Breast epithelium (tissue), 4 donors: ENCODE measurements at places on chromosomes 7 and 10. TPM values are rescaled to one million over a fixed set of nuclear protein-coding genes. Genes with fewer than 3 reads are reported as not detected.

DNA sequence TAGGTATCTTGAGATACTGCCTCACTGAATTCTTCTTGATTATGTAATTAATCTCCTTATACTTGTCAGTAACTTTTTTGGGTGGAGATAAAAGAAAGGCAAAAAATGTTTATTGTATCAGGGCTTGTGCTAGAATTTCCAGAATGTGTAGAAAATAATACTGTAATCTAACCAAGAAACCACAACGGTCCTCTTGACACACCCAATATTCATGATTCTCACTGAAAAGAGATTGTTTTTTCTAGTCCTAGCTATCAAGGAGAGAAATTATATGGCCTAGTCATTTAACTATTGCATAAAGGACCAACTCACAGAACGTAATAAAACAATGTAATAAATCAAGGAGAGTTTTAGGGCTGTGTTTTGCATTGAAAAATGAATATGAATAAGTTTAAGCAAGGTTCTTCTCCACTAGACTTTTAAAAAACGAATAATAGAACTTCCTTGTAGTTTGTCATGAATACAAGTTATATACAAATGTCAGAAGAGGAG, 80.0 kb upstream of the STEAP4 start:
- DNase-seq: no peak

- DNase-seq: no peak
These were observed 550.0 kb downstream of the MDFIC start for GRCh38 chr7:115471891-115472290.

- DNase-seq: no peak
These were observed 651.5 kb downstream of the TNS3 start for GRCh38 chr7:46930366-46930765.

DYDC2 gene
- total RNA-seq: 0.32 TPM

GRCh38 chr10:80489371-80490112, 35.4 kb downstream of the TSPAN14 start:
- DNase-seq: no peak

FAM24A gene
- not detected for total RNA-seq

TAS2R3 gene
- 2.2 TPM for total RNA-seq

CWF19L1 gene
- 31.2 TPM for total RNA-seq

DNA sequence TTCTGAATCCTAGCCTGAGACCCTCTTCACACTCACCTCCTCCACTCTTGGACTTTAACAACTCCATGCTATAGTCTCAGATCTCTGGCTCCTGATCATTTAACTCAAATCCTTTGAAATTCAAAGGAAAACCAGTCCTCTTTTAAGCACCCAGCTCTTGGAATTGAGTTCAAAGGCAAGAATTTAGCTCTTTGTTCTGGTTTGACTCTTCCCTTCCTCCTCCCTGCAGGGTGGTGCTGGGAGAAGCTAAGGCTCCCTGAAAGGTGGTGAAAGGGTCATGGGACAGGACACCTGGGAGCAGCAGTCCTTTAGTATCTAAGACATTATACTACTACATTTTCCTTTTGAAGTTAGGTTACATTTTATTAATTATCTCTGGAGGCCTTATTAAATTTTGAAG, 259.4 kb downstream of the CCSER2 start:
- no peak for DNase-seq
